ENCODE measurements at places on chromosomes 5 and 9. TPM values are rescaled to one million over a fixed set of nuclear protein-coding genes. Genes with fewer than 3 reads are reported as not detected.

- no peak for DNase-seq
Observed at GRCh38 chr9:125485471-125486151, 221.4 kb downstream of the MAPKAP1 start.

Gene SPATA31C1
- not detected for total RNA-seq

Gene DMRT2
- 7.2 TPM for total RNA-seq

DNA sequence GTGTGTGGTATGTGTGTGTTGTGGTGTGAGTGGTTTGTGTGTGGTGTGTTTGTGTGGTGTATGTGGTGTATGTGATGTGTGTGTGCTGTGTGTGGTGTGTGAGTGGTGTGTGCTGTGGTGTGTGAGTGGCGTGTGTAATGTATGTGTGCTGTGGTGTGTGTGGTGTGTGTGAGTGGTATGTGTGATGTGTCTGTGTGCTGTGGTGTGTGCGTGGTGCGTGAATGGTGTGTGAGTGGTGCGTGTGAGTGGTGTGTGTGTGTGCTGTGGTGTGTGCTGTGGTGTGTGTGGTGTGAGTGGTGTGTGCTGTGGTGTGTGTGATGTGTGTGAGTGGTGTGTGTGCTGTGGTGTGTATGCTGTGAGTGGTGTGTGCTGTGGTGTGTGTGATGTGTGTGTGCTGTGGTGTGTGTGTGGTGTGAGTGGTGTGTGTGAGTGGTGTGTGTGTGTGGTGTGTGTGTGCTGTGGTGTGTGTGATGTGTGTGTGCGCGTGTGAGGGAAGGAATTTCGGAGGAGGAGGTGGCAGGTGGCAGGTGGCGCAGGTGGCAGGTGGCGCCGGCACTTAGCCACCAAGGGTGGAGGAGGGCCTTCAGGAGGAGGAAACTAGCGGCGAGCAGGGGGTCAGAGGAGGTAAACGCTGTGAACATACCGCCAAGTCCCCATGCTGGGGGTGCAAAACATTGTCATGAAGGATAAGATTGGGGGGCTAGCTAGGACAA is 191.8 kb downstream of the MELK start:
- DNase-seq = no peak

Gene TRIP13
- not detected for total RNA-seq

Gene DDX46
- 84.1 TPM for total RNA-seq

DNA sequence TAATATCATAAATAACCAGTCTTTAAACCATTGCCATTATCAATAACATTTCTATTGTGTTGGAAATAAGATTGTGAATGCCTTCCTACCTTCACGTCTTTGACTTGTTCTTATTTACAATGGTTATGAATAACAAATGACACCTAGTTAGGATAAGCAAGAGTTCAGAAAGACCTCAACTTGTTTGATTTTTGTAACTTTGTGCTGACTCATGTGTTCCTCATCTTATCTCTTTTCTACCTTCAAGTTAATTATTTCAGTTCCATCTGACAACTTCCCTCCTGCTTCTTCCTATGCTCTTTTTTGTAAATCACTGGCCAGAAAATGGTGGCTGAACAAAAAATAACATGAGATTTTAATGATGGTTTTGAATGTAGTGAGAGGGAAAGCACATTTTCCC is 538.5 kb upstream of the TUSC1 start:
- no peak for DNase-seq

DNA sequence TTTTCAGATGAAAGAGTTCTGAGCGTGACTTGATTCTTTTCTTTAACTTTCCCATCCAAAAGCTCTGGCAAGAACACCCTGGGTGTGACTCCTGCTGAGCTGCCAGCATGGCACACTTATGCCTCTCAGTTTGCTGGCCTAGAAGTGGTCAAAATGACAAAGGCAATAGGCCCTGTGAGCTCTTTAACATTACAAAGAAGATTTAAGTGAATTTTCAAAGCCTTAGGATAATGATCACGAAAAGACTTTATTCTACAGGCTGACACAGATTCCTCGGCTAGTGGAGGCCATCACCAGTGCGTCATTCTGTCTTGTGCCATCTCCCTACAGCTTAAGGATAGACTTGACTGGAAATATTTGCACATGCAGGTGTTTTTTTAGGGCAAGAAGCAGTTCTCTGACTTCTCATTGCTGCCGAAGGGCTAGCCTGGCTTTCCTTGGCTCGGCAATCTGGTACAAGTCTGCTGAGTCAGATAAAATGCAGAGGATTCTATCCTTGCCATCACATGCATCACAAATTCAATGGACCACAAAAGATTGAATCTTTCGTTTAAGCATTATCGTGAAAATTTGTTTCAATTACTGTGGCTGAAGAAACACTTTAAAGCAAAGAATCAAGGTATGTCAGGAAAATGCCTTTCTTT is 311.5 kb downstream of the COX7C start:
- no peak for DNase-seq

DNA sequence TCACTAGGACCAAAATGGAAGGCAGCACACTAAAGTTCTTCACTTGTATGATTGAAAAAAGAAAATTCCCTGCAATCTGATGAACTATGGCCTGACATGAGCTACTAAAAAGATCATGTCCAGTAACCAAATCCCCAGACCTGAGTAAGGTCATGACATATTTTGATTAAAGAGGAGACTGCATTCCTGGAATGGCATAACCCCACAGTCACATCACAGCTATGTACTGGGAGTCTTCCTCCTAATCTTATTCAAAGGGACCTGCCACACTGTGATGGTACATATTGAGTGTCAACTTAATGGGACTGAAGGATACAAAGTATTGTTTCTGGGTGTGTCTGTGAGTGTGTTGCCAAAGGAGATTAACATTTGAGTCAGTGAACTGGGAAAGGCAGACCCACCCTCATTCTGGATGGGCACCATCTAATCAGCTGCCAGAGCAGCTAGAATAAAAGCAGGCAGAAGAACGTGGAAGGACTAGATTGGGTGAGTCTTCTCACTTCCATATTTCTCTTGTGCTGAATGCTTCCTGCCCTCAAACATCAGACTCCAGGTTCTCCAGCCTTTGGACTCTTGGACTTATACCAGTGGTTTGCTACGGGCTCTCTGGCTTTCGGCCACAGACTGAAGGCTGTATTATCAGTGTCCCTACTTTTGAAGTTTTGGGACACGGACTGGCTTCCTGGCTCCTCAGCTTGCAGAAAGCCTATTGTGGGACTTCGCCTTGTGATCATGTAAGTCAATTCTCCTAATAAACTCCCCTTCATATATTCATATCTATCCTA is 345.0 kb downstream of the TMEM38B start:
- no peak for DNase-seq

DNA sequence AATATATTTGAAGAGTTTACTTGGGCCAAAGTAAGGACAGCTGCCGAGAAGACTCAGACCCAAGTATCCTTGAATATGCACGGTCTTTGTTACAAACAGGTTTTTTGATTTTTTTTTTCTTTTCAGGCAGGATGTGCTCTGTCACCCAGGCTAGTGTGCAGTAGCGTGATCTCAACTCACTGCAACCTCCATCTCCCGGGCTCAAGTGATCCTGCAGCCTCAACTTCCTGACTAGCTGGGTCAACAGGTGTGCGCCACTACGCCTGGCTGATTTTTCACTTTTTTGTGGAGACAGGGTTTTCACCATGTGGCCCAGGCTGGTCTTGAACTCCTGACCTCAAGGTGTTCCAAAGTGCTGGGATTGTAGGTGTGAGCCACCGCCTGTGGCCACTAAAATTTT is 27.4 kb downstream of the JMY start:
- no peak for DNase-seq

GRCh38 chr5:170769246-170769645 is 14.3 kb upstream of the GABRP start:
- no peak for DNase-seq

GRCh38 chr9:100099722-100100042 is 639 bp downstream of the INVS start:
- no peak for DNase-seq

Gene IL3
- not detected for total RNA-seq

DNA sequence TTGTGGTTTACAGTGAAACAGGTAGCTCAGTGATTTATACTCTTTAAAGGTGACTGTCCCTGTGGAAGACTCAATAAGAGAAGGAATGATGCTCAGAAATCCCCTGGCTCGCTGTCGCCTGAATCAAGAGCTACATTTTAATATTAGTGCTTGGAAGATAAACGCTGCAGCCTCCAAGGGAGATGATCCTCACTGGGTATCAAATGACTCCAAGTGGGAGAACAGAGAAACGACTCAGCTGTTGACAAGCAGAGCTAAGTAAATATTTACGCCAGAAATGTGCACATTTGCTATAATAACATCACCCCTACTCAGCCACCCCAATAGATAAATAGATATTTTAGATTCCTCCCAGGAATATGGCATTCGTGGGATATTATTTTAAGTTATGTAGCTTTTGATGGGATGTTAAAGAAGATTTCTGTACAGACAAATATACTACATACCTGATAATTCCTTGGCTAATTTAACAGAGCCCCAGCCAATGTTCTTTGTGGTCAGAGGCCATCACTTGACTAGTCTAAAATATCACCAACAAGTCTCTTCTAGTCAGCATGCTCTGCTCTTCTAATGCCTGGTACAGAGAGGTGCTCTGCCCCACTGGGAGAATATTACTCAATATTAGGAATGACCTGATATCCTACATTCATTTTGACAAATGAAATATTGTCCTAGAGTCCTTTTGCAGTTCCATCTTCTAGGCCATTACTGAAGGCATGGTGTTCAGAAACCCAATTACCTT is 18.3 kb upstream of the CCDC192 start:
- DNase-seq = no peak

Gene PTBP3
- 21.3 TPM for total RNA-seq

Gene PTGER4
- 48.3 TPM for total RNA-seq

Gene UTP15
- total RNA-seq = 4.9 TPM

Gene CAPSL
- not detected for total RNA-seq

Gene MPDZ
- 46.2 TPM for total RNA-seq

Gene HMMR
- total RNA-seq = not detected

Gene IZUMO3
- not detected for total RNA-seq

Gene CCL27
- total RNA-seq = 9.3 TPM

- DNase-seq = no peak
Observed at GRCh38 chr9:85871008-85871407, 69.9 kb upstream of the NAA35 start.

DNA sequence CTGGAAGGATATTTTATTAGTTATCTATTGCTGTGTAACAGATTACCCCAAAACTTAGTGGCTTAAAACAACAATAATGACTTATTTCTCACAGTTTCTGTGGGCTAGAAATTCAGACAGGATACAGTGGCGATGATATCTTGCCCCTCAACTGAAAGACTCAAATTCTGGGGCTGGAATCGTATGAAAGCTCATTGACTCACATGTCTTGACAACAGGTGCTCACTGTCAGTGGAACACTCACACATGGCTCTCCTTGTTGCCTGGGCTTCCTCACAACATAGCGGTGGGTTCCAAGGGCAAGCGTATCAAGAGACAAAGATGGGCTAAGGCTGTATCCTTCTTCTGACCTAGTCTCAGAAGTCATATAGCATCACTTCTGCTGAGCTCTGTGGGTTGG is 3.7 kb upstream of the GNPDA1 start:
- no peak for DNase-seq
